ENCODE measurements at places on chromosomes 11 and 22. TPM values are rescaled to one million over a fixed set of nuclear protein-coding genes. Genes with fewer than 3 reads are reported as not detected.

GCAT gene
- total RNA-seq, result 19.8 TPM

KBTBD3 gene
- total RNA-seq, result 12.3 TPM

DNA sequence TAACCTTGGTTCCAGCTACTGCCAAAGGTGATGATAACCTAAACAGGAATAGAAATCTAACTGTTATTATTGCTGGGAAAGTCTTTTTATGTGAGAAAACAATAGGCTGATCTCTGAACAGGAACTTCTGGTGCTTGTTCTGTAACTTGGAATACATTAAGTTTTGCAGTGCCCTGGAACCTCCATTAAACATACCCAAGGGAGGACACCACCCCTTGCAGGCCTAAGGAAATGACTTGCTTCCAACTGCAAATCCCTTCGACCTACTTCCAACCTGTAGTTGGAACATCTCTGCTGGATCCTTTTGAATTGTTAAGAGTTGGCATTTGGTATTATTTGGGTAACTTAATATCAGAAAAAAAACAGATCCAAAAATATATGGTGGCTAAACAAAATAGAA, 188.4 kb upstream of the API5 start:
- no peaks in the 10 kb centered on the region for H3K4me1 ChIP-seq
- H3K27ac ChIP-seq, result no peak overlapping the region
- H3K27me3 ChIP-seq, result no peaks in the 10 kb centered on the region
- no peak for DNase-seq
- H3K4me3 ChIP-seq, result no peak overlapping the region

- H3K36me3 ChIP-seq, result peaks cover 9% of the 10 kb centered on the region
- no peak overlapping the region for H3K4me3 ChIP-seq
- H3K4me1 ChIP-seq, result no peaks in the 10 kb centered on the region
- H3K27ac ChIP-seq, result no peak overlapping the region
Observed at GRCh38 chr11:76030968-76031590, 175.2 kb downstream of the WNT11 start.

DNA sequence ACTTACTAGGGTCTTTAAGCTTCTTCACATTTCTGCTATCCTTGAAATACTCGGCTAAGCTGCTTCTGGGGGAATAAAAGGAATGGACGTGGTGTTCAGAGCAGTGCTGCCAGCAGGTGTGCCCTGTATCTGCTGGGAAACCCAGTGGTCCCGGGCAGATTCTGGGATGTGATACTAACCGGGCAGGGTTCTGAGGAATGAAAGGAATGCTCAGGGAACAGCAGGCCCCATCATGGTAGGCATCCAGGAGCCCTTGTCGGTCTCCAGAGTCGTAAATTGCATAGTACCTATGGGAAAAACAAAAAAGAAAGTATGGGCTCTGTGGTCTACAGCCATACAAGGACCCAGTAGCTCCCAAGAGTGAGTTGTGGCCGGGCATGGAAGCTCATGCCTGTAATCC, 4.5 kb upstream of the TMEM223 start:
- H3K4me1 ChIP-seq, result no peaks in the 10 kb centered on the region
- peaks cover 50% of the 10 kb centered on the region for H3K36me3 ChIP-seq
- H3K27ac ChIP-seq, result no peak overlapping the region
- no peaks in the 10 kb centered on the region for H3K27me3 ChIP-seq
- DNase-seq, result no peak
- H3K4me3 ChIP-seq, result no peak overlapping the region

OR2AT4 gene
- total RNA-seq, result 1.2 TPM

- no peaks in the 10 kb centered on the region for H3K27me3 ChIP-seq
- no peak overlapping the region for H3K4me3 ChIP-seq
- H3K4me1 ChIP-seq, result no peaks in the 10 kb centered on the region
- no peak overlapping the region for H3K27ac ChIP-seq
- DNase-seq, result no peak
Observed at GRCh38 chr11:72969894-72970335, 155.7 kb downstream of the ATG16L2 start.

SPTY2D1 gene
- 24.3 TPM for total RNA-seq

DNA sequence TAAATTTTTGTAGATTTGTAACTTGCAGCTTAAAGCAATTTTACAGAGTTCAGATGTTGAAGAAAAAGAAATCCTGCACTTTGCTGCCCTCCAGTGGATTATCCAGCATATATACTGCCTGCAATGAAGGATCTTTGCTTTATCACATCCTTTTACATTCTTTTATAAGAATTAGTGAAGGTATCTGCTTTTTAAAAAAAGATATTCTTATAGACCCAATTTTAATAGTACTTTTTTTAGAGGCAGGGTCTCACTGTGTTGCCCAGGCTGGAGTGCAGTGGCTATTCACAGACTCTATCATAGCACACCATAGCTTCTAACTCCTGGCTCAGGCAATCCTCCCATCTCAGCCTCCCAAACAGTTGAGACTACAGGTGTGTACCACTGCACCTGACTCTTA, 60.7 kb downstream of the TTC17 start:
- no peak overlapping the region for H3K4me3 ChIP-seq
- H3K36me3 ChIP-seq, result no peaks in the 10 kb centered on the region
- H3K27me3 ChIP-seq, result no peaks in the 10 kb centered on the region
- no peak for DNase-seq
- no peaks in the 10 kb centered on the region for H3K4me1 ChIP-seq

TFIP11 gene
- total RNA-seq, result 16.8 TPM

GRCh38 chr11:40253166-40253565, 1206.3 kb downstream of the LRRC4C start:
- H3K27ac ChIP-seq, result no peak overlapping the region
- H3K4me3 ChIP-seq, result no peak overlapping the region
- H3K27me3 ChIP-seq, result no peaks in the 10 kb centered on the region
- peaks cover 5% of the 10 kb centered on the region for H3K4me1 ChIP-seq

GRCh38 chr22:31584804-31585160, 77.2 kb downstream of the PISD start:
- H3K27ac ChIP-seq, result no peak overlapping the region
- no peak for DNase-seq
- no peak overlapping the region for H3K4me3 ChIP-seq
- no peaks in the 10 kb centered on the region for H3K4me1 ChIP-seq
- H3K36me3 ChIP-seq, result no peaks in the 10 kb centered on the region
- no peaks in the 10 kb centered on the region for H3K27me3 ChIP-seq

CNTN5 gene
- not detected for total RNA-seq

GRCh38 chr11:106086135-106086534, 8.7 kb downstream of the AASDHPPT start:
- H3K27ac ChIP-seq, result peak overlapping the region; percentile 29
- no peak for DNase-seq
- no peaks in the 10 kb centered on the region for H3K27me3 ChIP-seq

GRCh38 chr11:33940538-33940815, 48.6 kb upstream of the LMO2 start:
- H3K27me3 ChIP-seq, result no peaks in the 10 kb centered on the region
- no peaks in the 10 kb centered on the region for H3K36me3 ChIP-seq
- no peak for DNase-seq
- no peak overlapping the region for H3K27ac ChIP-seq
- no peak overlapping the region for H3K4me3 ChIP-seq

DNA sequence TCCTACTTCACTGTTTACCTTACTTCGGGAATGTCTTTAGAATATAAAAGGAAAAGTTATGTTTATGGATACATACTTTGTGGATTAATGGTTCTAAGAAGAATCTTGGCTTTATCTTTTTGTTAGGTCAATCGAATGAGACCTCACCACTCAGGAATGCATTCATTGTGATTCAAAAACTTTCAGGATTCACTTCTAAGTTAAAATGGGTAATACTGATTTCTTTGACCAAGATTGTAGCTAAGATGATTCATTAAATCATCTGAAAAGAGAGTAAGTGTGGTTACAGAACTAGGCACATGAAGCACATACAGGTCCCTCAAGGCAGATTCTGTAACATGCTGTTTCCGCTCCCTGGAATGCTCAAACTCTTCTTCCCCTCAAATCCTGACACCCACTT, 716.4 kb downstream of the KCNA4 start:
- no peaks in the 10 kb centered on the region for H3K27me3 ChIP-seq
- H3K4me1 ChIP-seq, result no peaks in the 10 kb centered on the region
- DNase-seq, result no peak
- H3K36me3 ChIP-seq, result no peaks in the 10 kb centered on the region
- H3K27ac ChIP-seq, result no peak overlapping the region
- H3K4me3 ChIP-seq, result no peak overlapping the region

DNA sequence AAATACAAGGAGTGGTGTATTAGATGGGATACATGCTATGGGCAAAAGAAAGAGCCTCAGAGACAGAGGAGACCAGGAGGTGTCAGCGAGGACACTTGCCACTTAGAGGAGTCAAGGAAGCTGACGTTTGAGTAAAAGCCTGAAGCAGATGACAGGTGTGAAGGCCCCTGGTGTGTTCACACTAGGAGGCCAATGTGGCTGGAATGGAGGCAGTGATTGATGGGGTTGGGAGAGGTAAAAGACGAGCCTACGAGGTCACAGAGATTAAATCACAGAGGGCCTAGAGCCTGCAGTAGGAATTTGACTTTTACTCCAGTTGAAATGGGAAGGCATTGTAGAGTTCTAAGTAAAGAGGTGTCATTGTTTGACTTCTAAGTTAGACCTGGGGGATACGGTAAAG, 12.0 kb upstream of the GDPD5 start:
- H3K27ac ChIP-seq, result no peak overlapping the region
- H3K4me3 ChIP-seq, result no peak overlapping the region
- H3K36me3 ChIP-seq, result no peaks in the 10 kb centered on the region
- no peaks in the 10 kb centered on the region for H3K27me3 ChIP-seq
- DNase-seq, result no peak
- no peaks in the 10 kb centered on the region for H3K4me1 ChIP-seq

MYBPC3 gene
- total RNA-seq, result not detected

MISFA gene
- not detected for total RNA-seq

GRCh38 chr11:121237686-121238658, 54.6 kb upstream of the SC5D start:
- H3K36me3 ChIP-seq, result no peaks in the 10 kb centered on the region
- no peak overlapping the region for H3K27ac ChIP-seq
- no peak overlapping the region for H3K4me3 ChIP-seq

CSTF3 gene
- 8.0 TPM for total RNA-seq

DNA sequence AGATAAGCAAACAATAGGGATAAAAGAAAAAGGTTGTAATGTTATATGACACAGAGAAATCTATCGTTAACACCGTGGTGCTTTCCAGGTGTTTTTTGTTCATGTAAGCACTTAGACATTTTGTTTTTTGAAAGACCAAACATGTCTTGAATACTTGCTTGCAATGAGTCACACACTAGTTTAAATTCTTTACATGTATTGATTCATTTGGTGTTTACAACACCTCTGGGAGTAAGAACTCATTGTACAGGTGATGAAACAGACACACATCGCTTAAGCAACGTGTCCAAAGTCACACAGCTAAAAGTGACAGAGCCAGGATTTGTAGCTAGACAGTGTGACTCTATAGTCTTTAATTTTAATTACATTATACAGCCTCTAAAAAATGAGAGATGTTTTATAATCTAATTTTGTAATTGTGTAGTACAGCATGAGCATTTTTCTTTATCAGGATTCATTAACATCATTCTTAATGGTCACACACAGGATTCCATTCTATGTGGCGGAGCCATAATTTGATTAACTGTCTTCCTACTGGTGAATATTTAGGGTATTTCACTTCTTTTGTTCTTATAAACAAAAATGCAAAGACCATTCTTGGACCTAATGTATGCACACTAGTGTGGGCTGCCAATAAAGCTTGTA, 148.8 kb downstream of the DBX1 start:
- H3K36me3 ChIP-seq, result no peaks in the 10 kb centered on the region
- H3K27ac ChIP-seq, result no peak overlapping the region
- H3K4me3 ChIP-seq, result no peak overlapping the region
- H3K27me3 ChIP-seq, result no peaks in the 10 kb centered on the region
- H3K4me1 ChIP-seq, result no peaks in the 10 kb centered on the region

DNA sequence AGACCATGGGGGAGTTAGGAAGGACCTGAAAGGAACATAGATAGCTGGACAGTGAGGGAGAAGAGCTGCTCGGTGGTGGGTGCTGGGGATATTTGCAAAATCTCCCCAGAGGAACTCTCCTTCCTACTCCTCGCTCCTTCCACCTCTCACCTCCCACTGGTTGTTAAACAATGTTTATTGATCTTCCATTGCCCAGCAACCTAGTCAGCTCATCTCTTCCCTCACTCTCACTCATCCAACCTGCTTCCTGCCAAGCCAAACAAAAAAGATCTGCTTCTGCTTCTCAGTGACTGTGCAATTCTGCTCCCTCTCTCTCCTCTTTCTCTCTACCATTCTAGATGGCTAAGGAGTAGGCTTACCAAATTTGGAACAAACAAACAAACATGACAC, 115.0 kb downstream of the SLC1A2 start:
- no peak for DNase-seq
- H3K27ac ChIP-seq, result no peak overlapping the region
- no peaks in the 10 kb centered on the region for H3K27me3 ChIP-seq
- no peaks in the 10 kb centered on the region for H3K4me1 ChIP-seq
- H3K4me3 ChIP-seq, result no peak overlapping the region

RIC3 gene
- total RNA-seq, result 28.2 TPM

HORMAD2 gene
- total RNA-seq, result not detected

- no peak for DNase-seq
- no peak overlapping the region for H3K27ac ChIP-seq
- peaks cover 5% of the 10 kb centered on the region for H3K27me3 ChIP-seq
- no peaks in the 10 kb centered on the region for H3K4me1 ChIP-seq
Observed at GRCh38 chr11:134503100-134503499, 91.1 kb upstream of the B3GAT1 start.

DNA sequence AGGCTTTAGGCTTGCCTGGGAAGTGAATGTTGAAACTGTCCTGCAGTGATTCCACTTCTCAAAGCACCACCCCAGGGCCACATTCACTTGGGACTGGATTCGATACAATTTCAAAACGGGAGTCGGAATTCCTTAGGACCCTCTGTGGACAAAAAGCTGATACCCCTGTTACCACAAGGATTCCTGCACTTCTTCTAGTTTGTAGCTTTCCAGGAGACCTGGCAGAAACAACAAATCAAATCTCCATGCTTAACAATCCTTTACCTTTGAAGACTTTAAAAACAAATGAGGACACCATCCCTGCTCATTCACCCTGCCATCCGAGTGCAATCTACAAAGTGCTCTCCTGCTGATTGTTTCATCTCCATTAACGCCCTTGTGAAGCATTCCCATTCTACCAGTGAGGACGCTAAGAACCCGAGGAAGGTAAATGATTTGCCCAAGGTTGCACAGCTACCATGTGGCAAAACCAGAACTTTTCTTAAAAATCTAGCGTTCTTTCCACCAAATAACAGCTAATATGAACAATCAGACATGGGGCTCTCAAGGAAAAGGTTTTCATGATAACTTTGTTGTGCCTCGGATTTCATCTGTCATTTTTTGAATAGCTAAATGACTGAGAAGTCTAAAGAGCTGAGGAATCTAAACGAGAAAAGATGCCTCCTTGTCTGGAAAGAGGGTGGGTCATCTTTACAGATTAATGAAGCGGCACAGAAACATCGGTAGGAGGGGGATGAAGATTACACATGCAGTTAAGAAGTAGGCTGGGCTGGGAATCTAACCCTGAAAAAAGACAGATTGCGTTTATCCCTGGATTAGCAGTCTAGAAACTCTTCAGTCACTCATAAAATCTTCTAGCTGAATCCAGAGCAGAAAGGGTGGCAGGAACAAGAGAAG, 720 bp upstream of the MPZL2 start:
- no peaks in the 10 kb centered on the region for H3K4me1 ChIP-seq
- no peak for DNase-seq
- peaks cover 46% of the 10 kb centered on the region for H3K27me3 ChIP-seq
- no peak overlapping the region for H3K27ac ChIP-seq
- no peaks in the 10 kb centered on the region for H3K36me3 ChIP-seq
- no peak overlapping the region for H3K4me3 ChIP-seq
